Stimulated activated CD4-positive, alpha-beta T cell treated with anti-CD3 and anti-CD28 coated beads, Interleukin-4, amount 100 ng/mL, for 4 hours (primary cell): ENCODE measurements at places on chromosomes 5 and 9.

- DNase-seq, result no peak
These were observed 16.6 kb upstream of the RALGDS start for GRCh38 chr9:133137451-133138231.

- no peak for DNase-seq
These were observed 160.8 kb downstream of the MCTP1 start for GRCh38 chr5:95124101-95124500.

- no peak for DNase-seq
These were observed 198.2 kb upstream of the PCSK5 start for GRCh38 chr9:75692309-75692708.

DNA sequence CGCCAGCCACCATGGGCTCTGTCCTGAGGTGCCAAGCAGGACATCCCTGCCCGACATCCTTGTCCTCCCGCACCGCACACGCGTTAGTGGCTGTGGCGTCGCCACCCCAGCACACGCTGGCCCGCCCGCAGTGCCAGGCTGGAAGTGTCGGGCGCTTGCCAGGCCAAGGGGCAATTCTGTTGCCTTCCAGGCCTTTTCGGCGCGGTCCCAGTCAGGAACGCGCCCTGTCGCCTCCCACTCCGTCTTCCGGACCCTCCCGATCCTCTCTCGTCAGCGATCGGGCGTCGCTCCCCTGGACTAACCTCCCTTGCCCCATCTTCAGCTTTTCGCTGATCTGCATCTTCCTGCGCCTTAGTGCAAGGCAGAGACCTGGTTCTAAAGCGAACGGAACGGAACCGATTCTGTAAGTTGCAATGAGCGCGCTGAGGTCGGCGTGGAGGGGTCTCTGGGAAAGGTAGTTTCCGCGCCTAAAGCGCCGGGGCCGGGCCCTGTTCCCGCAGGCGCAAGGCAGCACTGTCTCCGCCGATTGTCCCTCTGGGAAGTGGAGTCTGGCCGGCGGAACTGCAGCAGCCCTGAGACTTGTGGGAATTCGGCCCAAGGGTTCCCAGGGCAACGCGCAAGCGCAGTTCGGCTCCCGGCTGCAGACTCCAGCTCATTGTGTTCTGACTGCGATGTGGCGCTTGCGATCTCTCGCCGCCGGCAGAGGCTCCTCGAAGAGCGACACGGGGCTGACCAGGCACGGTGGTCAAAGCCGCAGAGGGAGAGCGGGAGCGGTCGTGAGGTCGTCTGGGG is at the start of gene ZNF454:
TSS of gene ZNF454 (plus strand) at position 630 of the 792 bp plus-strand sequence. CDS start 1,594 bp downstream, outside the sequence.
- no peak for DNase-seq

- no peak for DNase-seq
These were observed 286.5 kb downstream of the MAST4 start for GRCh38 chr5:66882606-66883227.

DNA sequence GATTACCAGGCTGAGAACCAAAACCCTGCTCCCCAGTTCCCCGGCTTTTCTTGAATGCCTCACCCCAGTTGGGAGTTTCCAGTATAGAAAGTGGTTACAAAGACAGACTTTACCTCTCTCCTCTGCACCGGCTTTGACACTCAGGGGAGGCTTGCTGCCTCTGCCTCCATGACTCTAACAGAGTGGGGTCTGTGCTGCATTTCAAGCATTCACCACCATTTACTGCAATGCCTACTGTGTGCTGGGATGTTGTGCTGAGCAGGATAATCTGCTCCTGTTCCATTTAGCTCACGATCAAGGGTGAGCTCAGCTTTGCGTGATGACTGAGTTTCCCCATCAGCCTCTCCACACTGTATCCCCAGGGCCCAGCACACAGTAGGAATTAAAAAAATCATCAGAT is 39.9 kb upstream of the AKNA start:
- no peak for DNase-seq

- no peak for DNase-seq
These were observed 203.5 kb downstream of the ERCC6L2 start for GRCh38 chr9:96078897-96079490.

GRCh38 chr5:56585999-56586691 is 229.2 kb upstream of the MAP3K1 start:
- DNase-seq, result no peak

DNA sequence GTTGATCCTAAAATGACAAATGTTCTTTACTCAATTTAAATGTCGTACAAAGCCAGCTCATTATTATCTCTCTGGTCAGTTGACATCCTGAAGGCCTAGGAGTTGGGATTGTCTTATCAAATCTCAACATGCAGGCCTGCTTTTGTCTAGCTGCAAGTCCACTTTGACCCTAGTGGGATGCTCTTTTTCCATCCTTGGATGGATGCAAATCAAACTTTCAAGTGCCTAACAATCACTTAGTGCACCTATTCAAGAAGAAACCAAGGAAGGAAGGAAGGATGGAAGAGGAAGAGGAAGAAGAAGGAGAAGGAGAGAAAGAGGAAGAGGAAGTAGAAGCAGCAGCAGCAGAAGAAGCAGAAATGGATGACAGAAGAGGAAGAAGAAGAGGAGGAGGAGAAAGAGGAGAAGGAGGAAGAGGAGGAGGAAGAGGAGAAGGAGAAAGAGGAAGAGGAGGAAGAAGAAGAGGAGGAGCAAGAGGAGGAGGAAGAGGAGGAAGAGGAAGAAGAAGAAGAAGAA is 109.6 kb downstream of the PIK3R1 start:
- no peak for DNase-seq

- no peak for DNase-seq
These were observed 3.7 kb upstream of the PAPPA start for GRCh38 chr9:116149844-116150243.

- DNase-seq, result peak; percentile 29
These were observed 502 bp downstream of the NSD1 start for GRCh38 chr5:177133853-177134696.

DNA sequence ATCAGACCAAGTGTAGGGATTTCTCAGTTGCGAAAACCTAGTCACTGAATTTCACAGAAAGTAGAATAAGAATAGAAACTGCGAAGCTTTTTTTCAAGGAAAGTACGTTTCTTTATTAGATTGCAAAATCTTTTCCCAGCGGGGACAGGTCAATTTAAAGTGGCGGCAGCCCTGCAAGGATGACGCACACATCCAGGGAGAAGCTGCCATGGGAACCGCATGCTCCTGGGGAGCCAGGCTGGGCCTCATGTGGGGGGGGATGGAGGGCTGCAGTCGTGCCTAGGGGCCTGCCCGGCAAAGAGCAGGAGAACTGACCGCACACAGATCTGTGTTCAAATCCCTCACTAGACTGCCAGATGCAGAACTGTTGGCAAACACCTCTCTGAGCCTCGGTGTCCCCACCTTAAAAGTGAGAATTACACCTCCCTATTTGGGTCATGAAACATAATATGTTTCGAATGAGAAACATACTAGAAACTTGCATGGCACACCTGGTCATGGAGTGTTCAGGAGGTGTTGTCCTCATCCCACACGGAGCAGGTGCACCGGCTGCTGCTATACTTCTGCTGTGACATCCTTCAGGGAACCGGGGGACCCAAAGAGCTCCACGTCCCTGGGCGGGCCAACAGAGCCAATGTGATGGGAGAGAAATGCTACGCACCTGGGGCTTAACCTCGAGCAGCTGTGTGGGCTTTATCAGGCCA is 127.8 kb upstream of the PHYKPL start:
- no peak for DNase-seq

- DNase-seq, result no peak
These were observed 39.0 kb upstream of the TARS1 start for GRCh38 chr5:33401482-33402390.

DNA sequence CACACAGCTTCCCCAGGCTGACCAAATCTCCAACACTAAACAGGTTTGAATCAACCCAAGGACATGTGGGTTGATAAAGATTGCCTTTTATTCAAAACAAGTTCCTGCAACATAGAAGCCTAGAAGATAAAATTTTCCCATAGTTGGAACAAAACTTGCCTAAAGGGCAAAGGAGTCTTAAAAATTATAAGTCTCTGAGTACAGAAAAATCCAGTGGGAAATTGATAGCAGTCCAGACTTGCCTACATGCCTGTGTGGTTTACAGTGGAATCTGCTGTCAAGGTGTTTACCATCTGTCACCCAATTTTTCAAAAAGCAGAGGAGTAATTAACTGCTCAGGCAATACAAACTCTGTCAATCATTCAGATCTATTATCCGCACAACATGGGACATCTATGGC is 168.2 kb downstream of the PPP2R2B start:
- no peak for DNase-seq

DNA sequence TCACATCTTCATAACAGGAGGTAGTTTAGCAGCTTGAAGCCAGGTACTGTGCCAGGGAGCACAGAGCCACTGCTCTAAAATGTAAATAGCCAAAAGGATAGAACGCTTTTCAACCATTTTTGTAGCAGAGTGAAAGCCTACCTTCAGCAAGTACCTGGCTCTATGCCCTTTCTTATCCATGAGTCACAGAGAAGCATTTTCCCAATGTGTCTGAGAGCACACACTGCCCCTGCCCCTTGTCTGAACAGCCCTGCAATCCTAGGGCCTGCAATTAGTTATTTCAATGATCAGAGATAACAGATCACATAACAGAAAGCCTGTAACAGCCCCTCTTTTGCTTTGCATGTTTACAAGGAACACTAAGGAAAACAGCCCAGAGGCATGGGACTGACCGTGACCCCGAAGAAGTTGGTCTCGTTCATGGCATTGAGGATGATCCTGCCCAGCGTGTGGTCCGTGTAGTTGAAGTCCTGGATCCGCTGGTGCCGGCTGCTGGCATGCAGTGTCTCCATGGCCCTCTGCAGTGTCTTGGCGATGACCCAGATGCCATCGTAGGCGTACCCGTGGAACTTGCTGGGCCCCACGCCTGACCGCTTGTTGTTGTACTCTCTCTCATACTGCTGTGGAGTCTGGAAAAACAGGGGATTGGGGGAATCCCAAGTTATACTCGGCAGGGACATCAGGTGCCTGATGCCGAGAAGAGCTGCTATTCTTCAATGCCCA is 198.3 kb upstream of the TBC1D2 start:
- DNase-seq, result no peak

- no peak for DNase-seq
These were observed 65.0 kb downstream of the UGCG start for GRCh38 chr9:111961575-111961974.

GRCh38 chr9:30504502-30504905 is 1879.9 kb upstream of the ACO1 start:
- DNase-seq, result no peak

DNA sequence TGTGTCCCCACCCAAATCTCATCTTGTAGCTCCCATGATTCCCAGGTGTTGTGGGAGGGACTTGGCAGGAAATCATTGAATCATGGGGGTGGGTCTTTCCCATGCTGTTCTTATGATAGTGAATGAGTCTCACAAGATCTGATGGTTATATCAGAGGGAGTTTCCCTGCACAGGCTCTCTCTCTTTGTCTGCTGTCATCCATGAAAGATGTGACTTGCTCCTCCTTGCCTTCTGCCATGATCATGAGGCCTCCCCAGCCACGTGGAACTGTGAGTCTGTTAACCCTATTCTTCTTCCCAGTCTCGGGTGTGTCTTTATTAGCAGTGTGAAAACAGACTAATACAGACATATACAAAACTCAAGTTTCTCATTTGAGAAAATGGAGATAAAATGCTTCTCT is 139.3 kb downstream of the FBXL7 start:
- DNase-seq, result no peak

GRCh38 chr9:72950875-72951442 is 1.9 kb downstream of the ALDH1A1 start:
- no peak for DNase-seq

GRCh38 chr5:59246882-59247281 is 646.6 kb downstream of the PDE4D start:
- no peak for DNase-seq

- no peak for DNase-seq
These were observed 665 bp downstream of the SLC6A3 start for GRCh38 chr5:1444361-1445189.

DNA sequence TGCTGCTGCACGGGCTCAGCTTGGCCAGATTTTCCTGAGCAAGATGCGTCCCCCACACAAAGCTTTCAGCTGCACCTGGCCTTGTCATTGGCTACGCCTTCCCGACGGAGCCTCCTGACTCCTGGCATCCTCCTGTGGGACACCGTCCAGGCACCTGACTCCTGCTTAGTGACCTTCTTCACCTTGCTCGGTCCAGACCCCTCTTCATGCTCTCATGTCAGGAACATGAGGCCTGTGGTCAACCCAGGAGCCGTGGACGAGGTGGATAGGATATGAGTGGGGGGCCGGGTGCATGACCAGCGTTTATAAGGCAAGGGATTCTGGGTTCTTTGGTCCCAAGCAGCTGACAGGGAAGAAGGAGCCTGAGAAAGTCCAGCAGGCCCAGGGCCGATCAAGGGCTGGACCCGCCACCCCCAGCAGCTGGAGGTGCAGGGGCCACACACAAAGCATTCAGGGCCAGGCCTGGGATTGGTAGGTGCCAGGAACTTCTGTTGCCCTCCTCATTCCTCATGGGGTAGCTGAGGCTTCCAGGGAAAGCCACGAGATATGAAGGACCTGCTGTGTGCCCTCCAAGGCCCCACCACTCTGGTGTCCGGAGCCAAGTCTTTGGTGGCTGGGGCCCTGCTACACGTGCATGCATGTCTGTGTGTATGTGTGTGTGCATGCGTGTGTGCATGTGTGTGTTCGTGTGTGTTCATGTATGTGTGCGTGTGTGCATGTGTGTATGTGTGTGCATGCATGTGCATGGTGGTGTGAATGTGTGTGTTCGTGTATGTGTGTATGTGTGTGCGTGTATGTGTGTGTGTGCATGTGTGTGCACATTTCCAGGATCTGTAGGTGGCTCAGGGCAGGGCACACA is 34.9 kb downstream of the SLC6A3 start:
- DNase-seq, result no peak
